Non-pigmented ciliary epithelial cell (primary cell): ENCODE measurements at places on chromosomes 3 and 15.

GRCh38 chr3:36876181-36876936 lies 68.5 kb downstream of the TRANK1 start:
- no peak for DNase-seq

DNA sequence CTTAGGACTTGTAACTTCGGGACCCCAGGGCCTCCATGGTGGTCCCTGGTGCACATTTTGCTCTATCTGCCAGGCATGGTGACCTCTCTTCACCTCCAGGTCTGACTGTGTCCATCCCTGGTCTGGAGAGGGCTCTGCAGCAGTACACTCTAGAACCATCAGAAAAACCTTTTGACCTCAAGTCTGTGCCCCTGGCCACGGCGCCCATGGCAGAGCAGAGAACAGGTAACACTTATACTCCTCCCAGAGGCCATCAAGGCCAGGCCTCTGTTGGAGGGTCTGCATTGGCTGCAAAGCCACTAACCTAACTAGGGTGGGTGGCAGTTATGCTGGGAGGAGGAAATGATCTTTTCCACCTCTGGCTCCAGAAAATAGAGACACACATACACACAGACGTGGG lies 10.3 kb upstream of the HMCES start:
- DNase-seq, result no peak

DNA sequence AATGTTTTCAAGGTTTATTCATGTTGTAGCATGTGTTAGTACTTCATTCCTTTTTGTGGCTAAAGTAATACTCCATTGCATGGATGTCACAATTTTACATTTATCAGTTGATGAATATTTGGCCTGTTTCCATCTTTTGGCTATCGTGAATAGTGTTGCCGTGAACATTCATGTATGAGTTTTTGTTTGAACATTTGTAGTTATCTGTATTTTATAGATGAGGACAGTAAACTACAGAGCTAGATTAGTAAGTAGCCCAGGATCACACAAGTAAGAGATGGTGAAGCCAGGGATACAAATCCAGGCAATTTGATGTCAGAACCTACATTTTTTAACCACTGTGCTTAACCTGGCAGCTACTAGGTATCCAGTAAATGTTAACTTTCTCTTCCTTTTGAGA lies 63.2 kb downstream of the ASTE1 start:
- no peak for DNase-seq

DNA sequence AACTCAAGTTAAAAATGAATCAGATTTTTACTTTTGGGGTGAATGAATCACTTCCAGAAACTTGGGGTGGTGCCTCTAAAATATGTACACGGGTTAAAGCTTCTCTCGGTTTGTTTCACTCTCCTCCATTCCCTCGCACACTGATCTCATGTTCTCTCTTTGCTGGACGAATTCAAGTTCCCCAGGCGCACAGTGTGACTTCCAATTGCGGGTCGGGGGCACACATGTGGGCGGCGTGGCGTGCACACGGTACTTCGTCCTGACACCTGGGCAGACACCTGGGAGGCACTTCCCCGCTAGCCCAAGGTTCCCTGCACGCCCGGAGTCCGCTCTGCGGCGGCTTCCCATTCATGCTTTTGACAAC lies 692 bp downstream of the SCAANT1 start:
- no peak for DNase-seq

- DNase-seq, result no peak
These were observed 337.5 kb downstream of the GAP43 start for GRCh38 chr3:115960799-115961198.

- DNase-seq, result no peak
These were observed 49.6 kb upstream of the AADACL2 start for GRCh38 chr3:151684094-151684493.

DNA sequence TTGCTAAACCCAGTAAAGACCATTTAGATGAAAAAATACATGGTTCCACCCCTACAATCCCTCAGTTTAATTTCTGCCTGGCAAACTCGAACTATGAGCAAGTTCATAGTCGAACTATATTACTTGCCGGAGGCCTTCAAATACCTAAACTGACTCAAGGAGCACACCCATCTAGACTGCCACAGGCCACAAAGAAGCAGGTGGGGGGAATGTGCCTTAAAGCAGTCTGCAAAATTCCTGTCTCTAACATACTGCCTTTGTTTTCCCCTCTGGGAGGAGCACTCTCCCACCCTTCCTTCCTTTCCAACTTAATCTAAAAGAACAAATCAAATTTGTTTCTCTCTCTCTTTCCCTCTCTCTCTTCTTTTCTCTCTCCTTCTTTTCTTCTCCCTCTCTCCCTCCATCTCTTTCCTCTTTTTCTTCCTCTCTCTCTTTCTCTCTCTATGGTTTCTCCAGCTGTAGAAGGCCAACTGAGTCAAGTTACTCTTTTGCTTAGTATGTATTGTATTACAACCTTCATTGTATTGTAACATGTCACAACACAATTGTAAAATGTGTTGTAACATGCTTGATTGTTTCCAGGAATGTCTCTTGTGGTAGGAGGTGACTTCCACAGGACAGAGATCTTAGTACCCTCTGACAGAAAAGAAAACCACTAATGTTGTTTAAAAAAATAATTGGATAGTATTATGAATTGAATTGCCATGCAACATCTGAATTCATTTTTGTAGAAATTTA lies 496.3 kb downstream of the ROBO2 start:
- DNase-seq, result no peak

DNA sequence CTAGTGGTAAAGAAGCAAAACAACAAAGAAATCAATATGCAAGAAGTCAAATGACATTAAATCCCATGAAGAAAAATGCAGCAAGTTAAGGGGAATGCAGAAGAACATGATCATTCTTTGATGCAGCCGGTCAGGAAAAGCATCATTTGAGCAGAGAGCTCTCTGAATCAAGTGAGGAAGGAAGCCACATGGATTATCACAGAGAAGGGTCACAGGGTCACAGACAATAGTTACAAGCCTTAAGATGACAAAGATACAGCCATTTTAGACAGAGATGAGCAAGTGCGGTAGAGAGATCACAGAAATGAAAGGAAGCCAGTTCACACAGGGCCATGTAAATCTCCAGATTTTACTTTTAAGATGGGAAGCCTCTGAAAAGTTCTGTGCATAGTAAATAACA lies 43.9 kb downstream of the UBE3A start:
- DNase-seq, result no peak

DNA sequence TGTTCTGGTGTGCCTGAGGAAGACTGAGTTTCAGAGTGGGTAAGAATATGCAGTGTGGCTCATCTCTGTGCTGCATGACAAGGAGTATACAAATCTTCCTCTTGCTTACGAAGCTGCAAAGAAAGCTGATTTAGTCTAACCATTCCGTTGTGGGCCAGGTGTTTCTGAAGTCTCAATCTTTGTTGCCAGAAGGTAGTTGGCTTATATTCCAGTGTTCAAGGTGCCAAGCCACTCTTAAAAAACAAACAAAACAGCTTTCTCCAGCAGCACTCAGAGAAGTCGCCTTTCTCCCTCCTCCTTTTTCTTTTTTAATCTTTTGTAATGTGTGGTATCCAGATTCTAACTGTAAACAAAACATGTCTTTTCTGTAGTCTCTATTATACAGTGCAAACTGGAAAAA lies 872.4 kb downstream of the NAALADL2 start:
- no peak for DNase-seq

DNA sequence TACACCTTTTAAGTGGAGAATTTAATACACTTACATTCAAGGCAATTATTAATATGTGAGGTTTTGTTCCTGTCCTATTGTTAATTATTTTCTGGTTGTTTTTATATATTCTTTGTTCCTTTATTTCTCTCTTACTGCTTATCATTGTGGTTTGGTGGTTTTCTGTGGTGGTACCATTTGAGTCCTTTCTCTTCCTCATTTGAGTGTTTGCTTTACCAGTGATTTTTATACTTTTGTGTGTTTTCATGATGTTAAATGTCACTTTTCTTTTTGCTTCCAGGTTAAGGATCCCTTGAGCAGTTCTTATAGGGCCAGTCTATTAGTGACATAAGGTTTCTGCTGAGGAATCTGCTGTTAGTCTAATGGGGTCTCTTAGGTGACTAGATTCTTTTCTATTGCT lies 116.5 kb downstream of the LRRK1 start:
- DNase-seq, result no peak

DNA sequence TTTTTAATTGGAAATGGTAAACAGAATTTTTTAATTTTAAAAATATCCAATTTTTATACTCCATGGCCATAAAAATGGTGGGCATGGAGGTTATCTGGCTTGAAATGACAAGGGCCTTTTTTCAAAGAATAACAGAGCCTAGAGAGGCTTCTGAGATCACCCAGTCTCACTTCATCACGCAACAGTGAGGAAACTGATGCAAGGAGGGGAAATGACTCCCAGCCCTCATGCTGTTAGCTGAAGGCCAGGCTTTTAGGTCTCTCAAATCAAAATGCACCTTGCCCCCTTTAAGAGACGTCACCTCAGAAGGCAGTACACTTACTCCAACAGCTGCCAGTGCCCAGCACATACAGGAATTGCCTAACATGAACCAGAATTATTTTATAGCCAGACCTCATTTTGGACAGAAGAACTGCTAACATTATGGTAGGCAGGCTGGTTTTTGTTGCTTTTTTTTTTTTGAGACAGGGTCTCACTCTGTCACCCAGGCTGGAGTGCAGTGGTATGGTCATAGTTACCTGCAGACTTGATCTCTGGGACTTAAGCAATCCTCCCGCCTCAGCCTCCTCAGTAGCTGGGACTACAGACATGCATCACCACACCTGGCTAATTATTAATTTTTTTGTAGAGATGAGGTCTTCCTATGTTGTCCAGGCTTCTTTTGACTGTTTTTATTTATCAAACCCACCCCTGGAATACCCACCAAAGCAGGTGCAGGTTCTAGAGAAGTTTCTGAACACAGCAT lies 9.1 kb downstream of the RAB43 start:
- DNase-seq, result no peak

GRCh38 chr3:66416556-66417304 lies 84.1 kb downstream of the LRIG1 start:
- no peak for DNase-seq

GRCh38 chr3:186998937-186999368 lies 68.6 kb downstream of the ST6GAL1 start:
- DNase-seq, result no peak

DNA sequence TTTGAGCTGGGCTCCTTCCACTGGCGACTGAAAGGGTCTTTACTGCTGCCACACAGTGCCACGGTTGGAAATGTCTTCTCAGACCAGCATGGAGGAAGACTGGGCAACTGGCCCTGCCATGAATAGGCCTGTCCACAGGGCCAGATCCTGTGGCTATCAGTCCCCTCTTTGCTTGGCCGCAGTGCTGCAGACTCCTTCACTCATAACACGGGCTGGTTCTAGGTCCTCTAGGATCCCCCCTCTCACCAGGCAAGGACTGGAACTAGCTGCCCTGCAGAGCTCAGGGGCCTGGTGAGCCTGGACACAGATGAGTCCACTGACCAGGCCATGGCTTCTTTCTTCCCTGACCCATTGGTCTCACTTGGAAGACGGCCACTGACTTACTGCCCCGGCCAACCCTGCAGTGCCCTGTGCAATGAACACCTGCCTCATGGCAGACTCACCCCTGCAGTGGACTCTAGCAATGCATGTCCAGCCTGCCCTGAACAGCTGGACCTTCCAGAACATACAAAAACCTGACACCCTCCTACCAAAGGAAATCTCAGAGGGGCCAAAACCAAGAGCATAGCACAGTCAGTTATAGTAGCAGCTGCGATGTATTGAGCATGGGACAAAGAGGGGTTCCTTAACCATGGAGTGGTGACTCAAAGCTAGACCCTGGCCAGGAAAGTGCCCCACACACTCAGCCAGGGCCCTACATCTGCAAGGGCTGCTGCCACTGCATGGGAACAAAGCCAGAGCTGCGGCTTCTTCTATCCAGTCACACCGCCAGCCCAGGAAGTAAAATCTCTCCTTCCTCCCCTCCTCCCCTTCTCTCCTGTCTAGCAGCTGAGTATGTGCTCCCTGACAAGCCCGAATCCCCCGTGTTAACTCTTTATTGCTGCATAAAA lies 72.1 kb upstream of the ITGA11 start:
- no peak for DNase-seq

DNA sequence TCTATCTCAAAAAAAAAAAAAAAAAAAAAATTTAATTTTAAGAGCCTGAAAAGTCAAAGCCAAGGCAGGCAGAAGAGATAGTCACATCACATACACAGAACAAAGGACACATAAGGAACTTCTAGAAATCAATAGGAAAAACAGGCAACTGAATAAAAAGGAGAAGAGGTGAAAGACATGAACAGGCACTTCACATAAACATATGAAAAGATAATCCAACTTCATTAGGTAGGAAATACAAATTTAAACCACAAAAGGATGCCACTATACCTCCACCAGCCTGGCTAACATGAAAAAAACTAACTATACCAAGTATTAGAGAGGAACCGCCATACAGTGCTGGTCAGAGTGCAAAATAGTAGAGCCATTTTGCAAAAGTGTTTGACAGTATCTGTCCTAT lies 14.1 kb downstream of the CCDC12 start:
- DNase-seq, result no peak

GRCh38 chr15:66595931-66596545 lies 30.2 kb upstream of the LCTL start:
- DNase-seq, result no peak

GRCh38 chr15:91861223-91861622 lies 7.7 kb downstream of the SLCO3A1 start:
- DNase-seq, result no peak

DNA sequence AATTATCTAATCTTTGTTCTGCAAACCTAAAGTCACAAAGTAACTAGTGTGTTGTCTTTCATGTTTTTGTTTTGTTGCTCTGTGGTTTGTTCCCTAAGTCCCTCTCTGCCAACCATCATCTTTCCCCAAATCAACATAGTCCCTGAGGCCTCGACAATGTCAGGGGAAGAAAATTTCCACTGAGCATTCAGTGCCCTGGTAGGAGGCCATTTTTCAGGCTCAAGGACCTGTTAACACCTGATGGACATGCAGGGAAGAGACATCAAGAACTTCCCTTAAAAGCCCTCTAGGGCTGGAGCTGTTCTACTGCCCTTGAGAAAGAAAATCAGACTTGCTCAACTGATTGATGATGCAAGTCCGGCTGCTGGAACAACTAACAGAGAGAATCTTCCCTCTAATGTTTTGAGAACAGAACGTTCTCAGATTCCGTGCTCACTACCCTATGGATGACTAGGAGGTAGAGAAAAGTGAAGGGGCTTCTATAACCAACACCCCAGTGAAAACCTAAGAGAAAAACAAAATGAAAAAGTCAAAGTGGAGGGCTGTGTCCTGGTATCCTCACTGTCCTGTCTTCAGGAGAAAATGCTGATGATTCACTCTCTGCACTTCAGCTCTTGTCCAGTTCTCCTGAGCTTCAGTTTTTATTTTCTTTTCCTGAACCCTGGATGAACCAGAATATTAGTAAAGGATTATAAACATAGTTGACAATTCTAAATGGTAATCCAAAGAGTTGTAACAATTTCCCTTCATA lies 373.1 kb downstream of the FOXP1 start:
- DNase-seq, result peak; percentile 53

- DNase-seq, result no peak
These were observed 204.2 kb downstream of the GAP43 start for GRCh38 chr3:115827495-115827894.
